ENCODE measurements at places on chromosomes 6 and 20. TPM values are rescaled to one million over a fixed set of nuclear protein-coding genes. Genes with fewer than 3 reads are reported as not detected.
A peak's percentile ranks its signal among the peaks of the same experiment; 100 is the strongest.

GRCh38 chr6:149114167-149114566 is 203.3 kb upstream of the TAB2 start:
- no peaks in the 10 kb centered on the region for H3K27me3 ChIP-seq
- DNase-seq, result peak; percentile 48
- H3K4me1 ChIP-seq, result peaks cover 59% of the 10 kb centered on the region
- peak overlapping the region; percentile 38 for H3K27ac ChIP-seq
- H3K36me3 ChIP-seq, result peaks cover 33% of the 10 kb centered on the region
- H3K4me3 ChIP-seq, result no peak overlapping the region

GRCh38 chr20:45872626-45873025 is 8.4 kb upstream of the ZSWIM1 start:
- H3K36me3 ChIP-seq, result peaks cover 2% of the 10 kb centered on the region
- no peaks in the 10 kb centered on the region for H3K27me3 ChIP-seq
- DNase-seq, result no peak
- no peak overlapping the region for H3K4me3 ChIP-seq
- no peak overlapping the region for H3K27ac ChIP-seq

DNA sequence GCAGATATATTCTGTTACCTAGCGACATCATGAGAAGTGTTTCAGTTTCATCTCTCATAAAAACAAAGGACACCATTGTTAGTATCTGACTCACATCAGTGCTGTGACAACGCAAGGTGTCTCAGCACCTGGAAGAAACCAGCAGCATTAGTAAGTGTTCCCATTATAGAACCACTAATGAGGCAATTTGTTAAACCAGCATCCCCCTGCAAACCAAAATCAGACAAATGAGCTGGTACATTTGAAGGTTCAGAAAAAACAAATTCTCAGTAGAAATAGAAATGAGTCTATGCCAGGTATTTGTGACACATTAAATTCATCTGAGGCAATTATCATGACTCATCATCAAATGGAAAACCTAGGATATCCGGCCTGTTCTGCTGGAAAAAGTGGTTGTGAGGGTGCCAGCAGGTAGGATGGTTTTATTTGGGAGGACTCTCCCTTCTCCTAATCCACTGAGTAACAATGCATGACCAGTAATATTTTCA is 151.7 kb downstream of the TMEM200A start:
- H3K27ac ChIP-seq, result peak overlapping the region; percentile 67
- no peaks in the 10 kb centered on the region for H3K27me3 ChIP-seq
- DNase-seq, result peak; percentile 79
- H3K4me3 ChIP-seq, result no peak overlapping the region
- peaks cover 48% of the 10 kb centered on the region for H3K36me3 ChIP-seq

DNA sequence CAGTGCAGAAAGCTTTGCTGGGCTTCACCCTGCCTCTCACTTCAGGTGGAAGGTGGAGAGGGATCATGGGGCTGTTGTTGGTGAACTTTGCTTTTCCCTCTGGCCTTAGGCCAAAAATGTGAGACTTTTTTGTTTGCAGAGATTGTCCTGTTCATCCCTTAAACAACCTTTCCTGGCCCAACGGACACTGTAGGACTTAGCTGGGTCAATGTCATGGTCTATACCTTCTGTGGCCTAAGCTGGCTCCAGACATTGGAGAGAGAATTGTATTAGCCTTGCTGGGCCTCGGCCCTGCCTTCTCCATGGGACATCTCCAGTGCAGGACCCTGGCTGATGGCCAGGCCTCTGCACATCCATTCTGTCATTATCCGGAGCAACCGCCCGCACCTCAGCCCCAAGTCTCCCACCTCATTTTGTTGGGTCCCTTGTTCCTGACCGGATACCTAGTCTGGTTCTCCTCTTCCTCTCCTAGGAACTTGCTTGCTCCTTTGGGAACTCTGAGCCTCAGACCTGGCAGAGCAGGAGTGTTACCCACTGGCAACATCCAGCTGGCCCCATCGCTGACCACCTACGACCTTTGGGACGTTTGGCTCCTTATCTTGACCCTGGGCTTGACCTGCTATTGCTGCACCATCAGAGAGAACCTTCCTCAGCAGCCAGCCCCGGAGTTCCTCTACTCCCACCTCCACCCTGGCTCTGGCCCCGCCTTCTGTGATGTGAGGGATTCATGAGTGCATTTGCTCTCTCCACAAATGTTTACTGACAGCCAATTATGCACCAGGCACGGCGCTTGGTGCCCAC is 128.2 kb downstream of the BANF2 start:
- no peaks in the 10 kb centered on the region for H3K27me3 ChIP-seq
- H3K4me1 ChIP-seq, result peaks cover 9% of the 10 kb centered on the region
- no peak overlapping the region for H3K4me3 ChIP-seq
- no peaks in the 10 kb centered on the region for H3K36me3 ChIP-seq
- no peak for DNase-seq
- H3K27ac ChIP-seq, result no peak overlapping the region

GRCh38 chr6:109186012-109186411 is 90.7 kb downstream of the CEP57L1 start:
- H3K27ac ChIP-seq, result no peak overlapping the region
- H3K27me3 ChIP-seq, result peaks cover 39% of the 10 kb centered on the region
- no peak for DNase-seq
- H3K4me3 ChIP-seq, result no peak overlapping the region
- H3K36me3 ChIP-seq, result peaks cover 1% of the 10 kb centered on the region

- peaks cover 31% of the 10 kb centered on the region for H3K4me1 ChIP-seq
- peaks cover 17% of the 10 kb centered on the region for H3K36me3 ChIP-seq
- peak; percentile 86 for DNase-seq
- no peak overlapping the region for H3K4me3 ChIP-seq
- H3K27me3 ChIP-seq, result no peaks in the 10 kb centered on the region
Observed at GRCh38 chr20:34069341-34070078, 42.5 kb downstream of the EIF2S2 start.

- no peak overlapping the region for H3K4me3 ChIP-seq
- H3K27me3 ChIP-seq, result peaks cover 43% of the 10 kb centered on the region
- H3K36me3 ChIP-seq, result no peaks in the 10 kb centered on the region
- H3K27ac ChIP-seq, result no peak overlapping the region
Observed at GRCh38 chr6:131803007-131803769, 4.6 kb upstream of the ENPP1 start.

Gene B3GALT4
- 4.1 TPM for total RNA-seq

Gene RHAG
- not detected for total RNA-seq

Gene NTSR1
- total RNA-seq, result not detected

Gene MCCD1
- not detected for total RNA-seq

Gene CTAGE9
- total RNA-seq, result not detected
